Fibroblast of villous mesenchyme (primary cell): ENCODE measurements at places on chromosomes 6 and 20.

DNA sequence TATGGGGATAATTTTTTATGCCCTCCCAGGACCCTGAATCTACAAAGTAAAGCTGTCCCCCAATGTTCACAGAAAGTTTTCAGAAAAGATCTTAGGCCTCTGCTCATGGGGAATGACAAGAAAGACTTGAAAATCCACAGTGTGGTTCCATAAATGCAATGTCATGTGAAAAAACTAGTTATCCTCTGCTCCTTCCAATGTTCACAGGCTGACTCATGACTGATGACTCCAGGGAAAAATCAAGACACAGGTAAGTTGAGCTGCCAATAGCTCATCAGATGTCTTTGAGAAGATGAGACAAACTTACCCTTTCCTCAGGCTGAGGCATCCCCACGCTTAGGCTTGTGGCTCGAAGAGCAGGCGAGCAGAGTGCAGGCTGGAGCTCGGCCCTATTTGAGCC is 14.8 kb upstream of the BCLAF1 start:
- no peak for DNase-seq

DNA sequence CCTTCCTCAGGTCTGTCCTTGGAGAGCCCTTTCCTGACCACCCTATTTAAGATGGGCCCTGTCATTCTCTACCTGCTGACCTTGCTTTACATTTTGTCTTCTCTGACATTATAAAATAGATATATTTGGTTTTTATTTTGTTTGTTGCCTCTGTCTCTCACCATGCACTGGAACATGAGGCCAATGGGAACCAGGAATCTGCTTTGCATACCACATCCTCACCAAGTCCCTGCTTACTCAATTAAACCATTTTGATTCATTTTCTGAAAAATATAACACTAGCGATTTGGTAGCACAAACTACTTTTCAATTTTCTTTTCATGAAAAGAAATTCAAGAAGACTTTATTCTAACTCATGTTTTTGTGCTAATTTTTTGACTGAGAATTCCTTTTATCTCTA is 32.8 kb upstream of the POPDC3 start:
- DNase-seq = no peak

DNA sequence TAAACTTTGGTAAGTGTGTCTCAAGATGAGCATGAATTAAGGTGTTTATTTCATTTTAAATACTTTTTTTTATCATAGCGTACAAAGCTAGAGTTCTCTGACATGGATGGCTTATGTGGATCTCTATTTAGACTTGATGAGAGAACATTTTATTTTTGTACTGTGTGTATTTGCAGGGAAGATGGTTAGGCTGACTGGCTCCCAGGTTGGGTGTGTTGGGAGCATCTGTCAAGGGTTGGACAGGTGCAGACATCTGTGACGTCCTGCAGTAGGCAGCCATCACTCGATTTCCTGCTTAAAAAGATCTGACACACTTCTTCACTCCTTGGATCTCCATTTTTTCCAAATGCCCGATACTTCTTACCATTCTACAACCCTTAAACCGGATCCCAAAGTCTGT is 221.9 kb upstream of the QKI start:
- no peak for DNase-seq

DNA sequence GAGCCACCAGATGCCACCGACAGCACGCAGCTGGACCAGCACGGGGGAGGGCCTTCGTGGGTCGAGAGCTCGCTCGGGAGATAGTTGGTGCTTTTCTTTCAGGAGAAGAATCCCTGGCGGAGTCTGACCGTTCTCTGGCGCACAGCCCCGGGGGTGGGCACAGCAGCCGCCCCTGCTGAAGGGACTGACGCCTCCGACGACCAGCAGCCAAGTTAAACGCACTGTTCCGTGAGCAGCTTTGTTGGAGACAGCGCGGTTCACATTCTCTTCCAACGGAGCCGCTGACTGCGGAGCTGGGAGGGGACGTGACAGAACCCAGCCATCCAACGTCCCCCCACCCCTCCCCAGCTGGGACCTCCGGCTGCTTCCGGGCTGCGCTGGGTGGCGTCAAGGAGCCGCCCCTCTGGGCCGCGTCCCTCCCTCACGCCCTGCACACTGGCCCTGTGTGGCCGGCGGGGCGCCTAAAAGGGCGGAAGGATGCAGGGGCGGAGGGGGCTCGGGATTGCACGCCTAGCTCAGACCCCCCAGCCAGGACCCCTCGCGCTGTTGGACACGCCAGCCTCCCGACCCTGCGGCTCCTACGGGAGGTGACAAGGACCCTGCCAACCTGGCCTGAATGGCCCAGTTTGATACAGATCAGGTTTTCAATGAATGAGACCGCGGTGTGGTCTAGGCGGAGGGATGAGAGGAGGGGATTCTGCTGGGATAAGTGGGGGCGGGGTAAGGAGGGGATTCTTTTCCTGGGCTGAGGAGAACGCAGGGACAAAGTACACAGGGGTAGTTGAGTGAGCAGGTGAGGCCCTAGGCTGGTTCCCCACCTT is 36.4 kb upstream of the KHDC1 start:
- DNase-seq = peak; percentile 10

DNA sequence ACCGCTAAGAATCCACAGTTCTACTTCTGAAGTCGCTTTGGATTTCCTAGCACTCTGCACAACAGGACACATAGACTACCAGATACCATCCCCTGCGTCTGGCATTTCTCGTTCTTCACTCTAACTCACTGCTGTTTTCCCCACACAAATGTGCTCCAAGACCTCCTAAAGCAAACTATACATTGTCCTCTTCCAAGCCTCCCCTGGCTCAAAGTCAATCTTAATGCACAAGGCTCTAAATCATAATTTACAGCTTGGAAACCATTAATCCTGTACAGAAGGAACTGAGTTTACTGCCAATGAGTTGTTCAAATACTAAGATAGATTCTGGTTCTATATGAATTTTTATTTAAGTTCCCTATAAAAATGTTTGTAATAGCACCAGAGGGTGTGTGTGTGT is 128.5 kb downstream of the HIVEP2 start:
- DNase-seq = no peak

DNA sequence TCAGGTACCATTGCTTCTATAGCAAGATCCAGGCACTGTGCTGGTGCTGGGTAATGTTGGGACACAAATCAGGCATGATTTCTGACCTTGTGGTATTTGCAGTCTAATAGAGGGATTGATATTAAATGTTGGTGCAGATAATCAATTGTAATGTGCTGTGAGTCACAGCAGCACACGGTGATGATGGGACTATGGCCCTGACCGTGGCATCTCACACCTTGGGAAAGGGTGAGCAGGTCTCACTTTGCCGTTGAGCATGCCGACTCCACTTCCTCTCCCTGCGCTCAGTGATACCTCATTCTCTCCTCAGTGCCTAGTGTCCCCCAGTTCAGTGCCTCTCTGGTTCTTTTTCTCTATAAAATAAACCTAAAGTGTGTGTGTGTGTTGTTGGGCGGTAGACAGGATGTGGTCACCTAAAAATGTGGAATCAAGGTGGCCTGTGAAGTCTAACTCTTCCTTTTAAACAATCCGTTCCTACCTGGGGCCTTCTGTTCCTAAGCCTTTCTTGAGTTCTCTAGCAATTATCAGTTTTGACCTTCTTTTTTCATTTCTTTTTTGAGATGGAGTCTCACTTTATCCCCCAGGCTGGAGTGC is 188.5 kb downstream of the REV3L start:
- no peak for DNase-seq

DNA sequence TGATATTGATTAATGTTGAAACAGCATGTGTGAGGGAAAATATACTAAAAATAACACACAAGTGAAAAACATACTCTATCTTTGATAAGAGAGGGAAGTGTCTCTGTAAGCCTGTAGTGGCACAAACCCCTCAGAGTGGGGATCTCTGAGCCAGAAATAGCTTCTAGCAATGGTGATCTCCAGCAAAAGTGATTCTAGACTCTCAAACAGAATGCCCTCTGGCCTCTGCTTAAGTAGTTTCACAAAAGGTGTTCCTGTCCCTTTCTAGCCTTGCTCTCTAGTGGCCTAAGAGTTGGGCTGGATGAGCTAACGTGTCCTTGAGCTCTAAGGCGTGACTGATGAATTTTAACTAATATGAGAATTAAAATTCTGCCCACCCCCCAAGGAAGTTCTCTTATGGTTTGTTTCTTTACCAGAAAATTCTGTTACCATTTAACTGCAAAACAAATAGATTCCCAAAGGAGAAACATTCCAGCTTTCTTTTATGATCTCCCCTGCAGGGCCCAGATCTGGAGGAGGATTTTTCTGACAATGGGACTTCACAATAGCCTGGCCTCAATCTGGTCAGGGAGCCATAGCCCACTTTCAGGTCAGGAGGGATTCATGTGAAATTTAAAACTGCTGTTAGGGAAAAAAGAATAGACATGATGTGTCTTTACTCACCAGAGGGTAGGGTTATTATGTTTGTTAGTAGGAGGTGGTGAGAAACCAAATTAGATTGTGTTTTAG is 182.5 kb upstream of the LAMP5 start:
- DNase-seq = no peak

DNA sequence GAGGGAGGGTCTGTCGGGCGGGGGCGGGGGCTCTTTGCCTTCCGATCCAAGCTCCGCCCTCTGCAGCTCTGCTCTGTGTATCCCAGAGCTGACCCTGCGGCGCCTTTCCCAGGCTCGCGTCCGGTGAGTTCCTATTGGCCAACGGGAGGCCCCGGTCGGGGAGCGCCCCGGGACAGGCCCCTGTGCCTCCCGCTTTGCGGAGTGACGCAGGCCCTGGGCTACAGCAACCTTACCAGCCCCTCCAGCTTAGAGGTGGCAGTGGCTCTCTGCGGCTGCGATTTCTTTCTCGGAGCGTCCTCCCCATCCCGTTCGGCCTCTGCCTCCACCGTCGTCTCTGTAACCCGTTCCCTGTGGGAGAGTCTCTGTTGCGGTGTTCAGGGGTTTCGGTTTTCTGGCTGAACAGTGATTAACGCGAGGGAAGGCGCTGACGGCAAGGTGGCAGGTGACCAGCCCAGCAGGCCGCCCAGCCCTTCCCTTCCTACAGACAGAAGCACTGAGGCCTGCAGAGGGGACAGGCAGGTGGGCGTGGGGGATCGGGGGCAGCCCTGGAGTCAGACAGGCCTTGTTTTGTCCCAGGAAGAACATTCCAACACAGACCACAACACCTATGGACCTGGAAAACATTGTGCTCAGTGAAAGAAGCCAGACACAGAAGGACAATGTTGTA is 18.1 kb upstream of the CEBPB start:
- peak; percentile 95 for DNase-seq

- DNase-seq = no peak
These were observed 83.5 kb downstream of the SCML4 start for GRCh38 chr6:107740496-107741190.

GRCh38 chr6:11207199-11207968 is 25.1 kb downstream of the NEDD9 start:
- peak; percentile 98 for DNase-seq

GRCh38 chr6:45555981-45556771 is 178.4 kb upstream of the SUPT3H start:
- DNase-seq = peak; percentile 89

DNA sequence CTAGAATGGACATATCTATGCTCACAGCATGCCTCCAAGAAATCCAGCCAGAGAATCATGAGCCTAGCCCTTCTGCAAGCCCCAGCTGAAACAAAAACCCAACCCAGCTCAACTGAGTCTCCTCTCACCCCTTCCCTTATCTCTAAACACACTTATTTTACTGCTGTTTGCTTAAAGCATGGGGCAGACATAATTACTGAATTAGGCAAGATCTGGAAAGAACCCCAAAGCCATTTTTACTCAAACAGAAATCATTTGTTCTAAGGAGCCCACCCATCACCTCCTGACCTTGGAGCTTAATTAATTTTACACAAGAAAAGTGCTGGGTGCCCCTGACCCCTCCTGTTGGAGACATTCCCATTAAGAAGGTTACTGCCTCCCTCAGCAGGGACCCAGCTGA is 291.6 kb downstream of the MAFB start:
- DNase-seq = no peak

DNA sequence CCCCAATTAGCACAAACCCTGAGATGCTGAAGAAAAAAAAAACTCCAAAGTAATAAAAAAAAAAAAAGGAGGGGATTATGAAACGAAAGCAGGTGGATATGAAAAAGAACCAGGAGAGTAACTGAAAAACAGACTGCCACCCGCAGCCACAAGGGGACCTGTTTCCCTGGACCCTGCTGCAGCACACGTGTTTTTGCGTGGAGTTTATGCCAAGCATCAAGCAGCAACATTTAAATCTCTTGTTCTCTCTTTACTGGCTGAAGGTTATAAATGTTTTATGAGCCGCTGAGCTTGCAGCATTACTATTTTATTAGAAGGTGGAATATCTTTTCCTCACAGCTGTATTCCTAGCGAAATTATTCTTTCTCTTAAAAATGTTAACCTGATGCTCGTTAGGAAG is 131.6 kb upstream of the OLIG3 start:
- DNase-seq = no peak

DNA sequence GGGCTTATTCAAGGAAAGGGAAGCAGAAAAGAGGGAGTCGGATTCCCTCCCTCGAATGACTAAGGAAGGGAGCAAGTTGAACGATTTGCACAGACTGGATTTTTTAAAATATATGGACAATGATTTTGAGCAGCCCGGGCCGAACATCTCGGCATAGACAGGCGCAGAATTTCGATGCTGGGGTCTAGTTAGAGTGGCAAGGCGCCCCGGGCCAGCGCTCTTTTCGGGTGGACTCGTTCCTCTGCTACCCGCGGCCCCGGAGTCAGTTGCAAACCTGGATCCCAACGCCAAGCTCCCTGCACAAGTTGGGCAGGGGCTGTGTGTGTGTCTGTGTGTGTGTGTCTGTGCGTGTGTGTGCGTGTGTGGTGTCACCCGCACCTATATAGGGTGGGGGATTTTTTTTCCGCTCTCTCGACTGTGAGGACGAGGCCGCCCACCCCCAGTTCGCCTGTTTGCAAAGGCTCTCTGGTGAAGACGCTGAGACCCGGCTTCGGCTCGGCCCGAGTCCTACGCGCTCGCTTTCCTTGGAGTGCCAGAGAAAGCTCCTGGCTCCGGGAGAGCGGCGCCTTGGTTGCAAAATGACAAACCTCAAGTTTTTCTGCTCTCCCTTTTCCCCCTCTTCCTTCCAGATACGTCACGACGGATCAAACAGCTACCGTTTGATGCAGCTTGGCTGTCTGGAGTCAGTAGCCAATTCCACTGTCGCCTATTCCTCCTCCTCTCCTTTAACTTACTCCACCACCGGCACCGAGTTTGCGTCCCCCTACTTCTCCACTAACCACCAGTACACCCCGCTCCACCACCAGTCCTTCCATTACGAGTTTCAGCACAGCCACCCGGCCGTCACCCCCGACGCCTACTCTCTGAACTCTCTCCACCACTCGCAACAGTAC is 1.4 kb downstream of the TFAP2D start:
- no peak for DNase-seq

GRCh38 chr6:107491760-107492660 is 2.1 kb downstream of the SOBP start:
- DNase-seq = peak; percentile 69

DNA sequence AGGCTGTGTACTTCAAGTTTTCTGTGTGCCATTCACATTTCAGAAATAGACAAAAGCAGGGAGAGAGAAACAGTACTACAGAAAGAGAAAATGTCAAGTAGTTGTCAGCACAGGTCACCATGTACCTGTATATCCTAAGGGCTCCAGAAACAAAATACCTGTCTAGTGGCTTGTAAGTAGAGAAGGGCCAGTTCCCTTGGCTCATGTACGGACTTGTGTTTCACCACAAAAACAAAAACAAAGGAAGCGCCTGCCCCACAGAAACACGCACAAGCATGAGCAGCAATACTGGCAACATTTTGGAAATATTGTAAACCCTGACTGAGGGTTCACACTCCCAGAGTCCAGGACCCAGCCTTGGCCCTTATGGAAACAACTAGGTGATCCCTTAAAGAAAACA is 44.3 kb downstream of the CNKSR3 start:
- no peak for DNase-seq

- DNase-seq = peak; percentile 16
These were observed 6.5 kb downstream of the IP6K3 start for GRCh38 chr6:33740204-33740608.

- DNase-seq = no peak
These were observed 165.1 kb downstream of the TINAG start for GRCh38 chr6:54473328-54473727.
